Natural killer cell (primary cell): ENCODE measurements at places on chromosomes 5 and 9. TPM values are rescaled to one million over a fixed set of nuclear protein-coding genes. Genes with fewer than 3 reads are reported as not detected.

GRCh38 chr9:23524607-23525155 is 301.4 kb downstream of the ELAVL2 start:
- DNase-seq: no peak

The ANKRD34B gene
- not detected for total RNA-seq

DNA sequence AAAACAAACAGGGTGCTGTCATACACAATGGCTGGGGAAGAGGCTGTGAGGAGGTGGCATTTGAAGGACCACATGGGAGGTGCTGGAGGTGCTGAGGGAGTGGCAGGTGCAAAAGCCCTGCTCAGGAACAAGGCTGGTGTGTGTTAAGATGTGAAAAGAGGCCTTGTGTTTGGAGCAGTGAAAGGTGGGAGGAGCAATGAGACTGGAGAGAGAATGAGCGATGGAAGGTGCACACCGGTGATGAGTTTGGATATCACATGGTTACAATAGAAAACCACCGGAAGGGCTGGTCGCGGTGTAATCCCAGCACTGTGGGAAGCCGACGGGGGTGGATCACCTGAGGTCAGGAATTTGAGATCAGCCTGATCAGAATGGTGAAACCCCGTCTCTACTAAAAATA is 9.2 kb upstream of the FIBCD1 start:
- no peak for DNase-seq

DNA sequence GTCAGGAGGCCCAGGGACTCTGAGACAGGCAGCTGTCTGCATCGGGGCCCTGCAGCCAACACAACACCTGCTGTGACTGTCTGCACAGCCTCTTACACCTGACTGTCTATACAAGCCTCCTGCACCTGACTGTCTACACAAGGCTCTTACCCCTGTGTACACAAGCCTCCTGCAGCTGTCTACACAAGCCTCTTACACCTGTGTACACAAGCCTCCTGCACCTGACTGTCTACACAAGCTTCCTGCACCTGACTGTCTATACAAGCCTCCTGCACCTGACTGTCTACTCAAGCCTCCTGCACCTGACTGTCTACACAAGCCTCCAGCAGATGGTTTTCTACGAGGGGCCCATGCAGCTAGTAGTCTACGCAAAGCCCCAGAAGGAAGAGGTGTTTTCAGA is 18.6 kb downstream of the IRX2 start:
- no peak for DNase-seq

The AMBP gene
- total RNA-seq: not detected

The MEIKIN gene
- total RNA-seq: not detected

DNA sequence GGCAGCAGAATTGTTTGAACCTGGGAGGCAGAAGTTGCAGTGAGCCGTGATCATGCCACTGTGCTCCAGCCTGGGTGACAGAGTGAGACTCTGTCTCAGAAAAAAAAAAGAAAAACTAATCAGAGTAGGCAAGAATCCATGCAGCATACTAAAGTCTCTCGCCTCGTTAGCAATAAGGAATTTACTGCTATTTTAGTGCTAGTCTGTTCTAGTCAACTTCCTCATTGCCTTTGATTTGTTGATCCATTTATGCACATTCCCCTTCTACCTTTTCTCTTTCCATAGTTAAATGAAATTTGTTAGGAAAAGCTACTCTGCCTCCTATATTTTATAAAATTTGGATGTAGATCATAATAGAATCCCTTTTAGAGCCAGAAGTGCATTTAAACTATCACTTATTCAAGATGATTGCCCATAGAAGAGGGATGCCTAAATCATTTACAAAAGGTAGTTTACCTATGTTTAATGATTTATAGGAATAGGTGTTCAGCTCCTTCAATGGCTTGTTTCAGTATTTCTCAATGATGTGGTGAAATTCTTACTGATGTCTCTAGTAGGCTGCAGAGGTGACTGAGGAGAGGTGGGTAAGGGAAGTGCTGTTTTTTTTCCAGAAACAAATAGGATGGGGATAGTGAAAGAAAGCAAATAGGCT is 1.9 kb downstream of the LRRC19 start:
- no peak for DNase-seq

GRCh38 chr5:176985516-176985915 is 21.1 kb downstream of the UIMC1 start:
- DNase-seq: no peak

The FREM1 gene
- not detected for total RNA-seq

GRCh38 chr5:172789687-172790495 is 18.9 kb upstream of the DUSP1 start:
- DNase-seq: no peak

The MYOT gene
- not detected for total RNA-seq
